ENCODE measurements at places on chromosomes 12 and 14. TPM values are rescaled to one million over a fixed set of nuclear protein-coding genes. Genes with fewer than 3 reads are reported as not detected.
A peak's percentile ranks its signal among the peaks of the same experiment; 100 is the strongest.

DNA sequence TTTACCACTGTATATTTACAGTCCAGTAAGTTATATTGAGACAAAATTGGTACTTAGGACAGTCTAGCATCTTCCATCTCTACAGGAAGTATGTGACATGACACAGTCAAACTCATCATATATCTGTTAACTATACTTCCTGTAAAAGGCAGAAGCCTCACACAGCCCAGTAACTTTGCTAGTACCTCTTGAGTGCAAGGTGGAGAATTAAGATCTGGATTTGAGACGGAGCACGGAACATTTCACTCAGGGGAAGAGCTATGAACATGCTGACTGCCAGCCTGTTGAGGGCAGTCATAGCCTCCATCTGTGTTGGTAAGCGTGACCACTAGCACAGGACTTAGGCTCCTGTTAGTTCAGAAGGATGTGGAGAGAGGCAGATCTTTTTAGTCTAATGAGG is 333.7 kb upstream of the OR4E1 start:
- DNase-seq = no peak

DNA sequence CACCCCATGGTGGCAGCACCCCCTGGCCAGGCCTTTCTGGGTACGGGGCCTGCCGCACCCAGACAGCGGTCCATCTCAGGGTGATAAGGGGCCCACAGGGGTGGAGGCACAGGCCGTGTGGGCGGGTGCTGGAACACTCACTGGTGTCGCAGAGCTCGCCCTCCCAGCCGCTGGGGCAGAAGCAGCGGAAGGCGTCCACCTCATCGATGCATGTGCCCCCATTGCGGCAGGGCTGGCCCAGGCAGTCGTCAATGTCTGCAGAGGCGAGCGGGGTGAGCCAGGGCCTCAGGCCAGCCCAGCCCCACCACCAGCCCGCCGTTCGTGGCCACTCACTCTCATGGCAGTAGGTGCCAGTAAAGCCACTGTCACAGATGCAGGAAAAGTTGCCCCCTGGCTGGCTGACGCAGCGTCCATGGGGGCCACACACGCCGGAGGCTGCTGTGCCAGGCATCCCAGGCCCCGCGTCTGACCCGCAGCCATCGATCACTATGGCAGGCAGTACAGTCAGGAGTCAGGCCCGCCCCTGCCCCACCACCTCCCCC is 19.9 kb downstream of the JAG2 start:
- DNase-seq = peak; percentile 37

GRCh38 chr12:3381059-3382047 is 109.7 kb upstream of the PRMT8 start:
- DNase-seq = peak; percentile 54

The KDM5A gene
- 33.6 TPM for total RNA-seq

The AMN gene
- total RNA-seq = not detected

DNA sequence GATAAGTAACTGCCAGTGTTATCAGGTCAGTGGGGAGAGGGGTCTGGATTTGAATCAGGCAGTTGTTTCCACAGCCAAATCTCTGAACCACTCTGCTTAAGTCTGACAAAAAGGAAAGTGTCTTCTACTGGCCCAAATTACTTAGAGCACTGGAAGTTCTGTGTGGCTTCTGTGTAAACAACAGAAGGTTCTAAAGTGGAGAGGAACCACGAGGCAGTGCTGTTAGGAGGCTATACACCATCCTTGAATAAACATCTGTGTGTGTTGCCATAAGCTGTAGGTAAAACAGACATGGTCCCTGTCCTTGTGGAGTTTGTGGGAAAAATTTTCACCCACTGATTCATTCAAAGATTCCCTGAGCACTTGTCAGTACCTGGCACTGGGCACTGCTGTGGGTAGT is 50.0 kb downstream of the GALNT4 start:
- no peak for DNase-seq

The LRRC43 gene
- 0.94 TPM for total RNA-seq

The HVCN1 gene
- 33.4 TPM for total RNA-seq

- no peak for DNase-seq
These were observed 2.6 kb downstream of the SVOP start for GRCh38 chr12:109018296-109018695.

The GALNT16 gene
- 34.5 TPM for total RNA-seq

DNA sequence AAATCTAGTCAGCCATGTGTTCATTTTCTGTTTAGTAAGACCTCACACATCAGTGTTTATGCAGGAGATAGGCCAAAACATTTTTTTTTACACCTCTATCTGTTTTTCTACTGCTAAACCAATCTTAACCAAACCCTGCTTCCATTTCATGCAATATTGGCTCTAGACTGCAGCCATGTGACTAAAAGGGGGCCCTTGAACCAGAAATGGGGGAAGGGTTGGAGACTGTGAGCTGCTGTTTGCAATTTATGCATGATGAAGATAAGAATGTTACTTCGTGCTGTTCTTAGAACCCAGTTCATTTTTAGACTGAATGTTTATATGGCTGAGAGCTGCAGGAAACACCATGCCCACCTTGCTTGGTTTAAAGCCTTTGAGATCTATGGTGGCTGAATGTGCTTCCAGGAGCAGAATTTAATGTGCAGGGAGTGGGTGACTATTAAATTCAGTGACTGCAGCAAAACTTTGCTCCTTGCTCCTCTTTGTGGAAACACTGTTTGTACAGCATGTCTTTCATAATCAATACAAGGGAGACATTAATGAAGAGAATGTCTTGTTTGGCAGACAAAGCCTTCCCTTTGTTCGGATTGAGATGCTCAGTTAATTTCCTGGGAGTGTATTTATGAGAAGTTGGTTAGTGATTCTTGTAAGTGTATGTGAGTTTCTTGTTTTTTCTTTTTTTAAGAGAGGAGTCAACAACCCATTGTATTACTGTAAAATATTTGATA is 53.6 kb downstream of the CHST11 start:
- no peak for DNase-seq

The TAS2R43 gene
- not detected for total RNA-seq

The AJUBA gene
- 6.4 TPM for total RNA-seq

GRCh38 chr14:32109676-32110547 is 32.8 kb downstream of the ARHGAP5 start:
- DNase-seq = no peak

The LRCOL1 gene
- total RNA-seq = not detected

DNA sequence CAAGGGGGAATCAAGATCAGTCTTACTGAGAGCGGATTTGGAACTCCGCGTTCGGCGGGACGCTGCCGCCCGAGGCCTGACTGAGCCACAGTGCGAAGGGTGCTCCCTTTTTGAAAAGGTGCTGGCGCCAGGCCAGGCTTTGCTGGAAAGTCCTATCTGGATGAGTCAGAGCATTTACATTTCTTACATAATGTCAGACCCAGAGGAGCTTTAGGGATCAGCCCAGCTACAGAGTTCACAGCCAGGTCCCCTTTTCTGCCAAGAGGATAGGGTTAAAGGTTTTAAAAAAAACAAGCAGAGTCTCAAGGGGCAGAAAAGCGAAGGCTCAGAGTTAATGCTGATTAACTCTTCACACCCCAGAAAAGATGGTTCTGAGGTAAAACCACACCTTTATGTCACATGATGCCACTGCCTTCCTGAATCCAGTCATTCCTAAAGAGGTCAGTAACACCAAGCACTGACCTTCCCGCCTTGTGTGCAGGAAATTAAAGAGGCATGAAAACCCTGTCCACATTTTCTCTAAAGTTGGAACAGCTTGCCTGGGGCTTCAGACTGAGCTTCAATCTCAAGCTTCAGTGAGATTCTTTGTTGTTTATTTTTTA is 11.7 kb upstream of the FBXL14 start:
- DNase-seq = peak; percentile 98

GRCh38 chr14:22039938-22040780 is 366.5 kb upstream of the OR4E1 start:
- peak; percentile 40 for DNase-seq

DNA sequence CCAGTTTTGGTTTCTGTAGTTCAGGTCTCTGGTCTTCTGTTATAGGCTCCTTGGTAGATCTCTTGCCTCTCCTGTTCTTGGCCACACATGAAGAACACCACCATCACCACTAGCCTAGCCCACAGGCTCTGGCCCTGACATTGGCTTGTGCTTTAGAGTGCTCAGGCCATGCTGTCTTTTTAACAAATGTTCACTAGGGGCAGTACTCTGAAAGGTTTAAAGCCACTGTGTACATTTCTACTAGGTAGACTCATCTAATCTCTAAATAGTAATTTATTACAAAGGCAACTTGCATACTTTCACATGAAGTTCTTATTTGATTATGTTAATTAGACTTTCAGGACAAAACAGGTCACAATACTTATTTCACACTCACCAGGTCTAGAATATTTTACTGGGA is 38.3 kb downstream of the PDE6H start:
- no peak for DNase-seq

- DNase-seq = no peak
These were observed 111.3 kb downstream of the DENND5B start for GRCh38 chr12:31479516-31480210.

GRCh38 chr12:103840462-103840875 is 565 bp downstream of the NT5DC3 start:
- DNase-seq = peak; percentile 30

DNA sequence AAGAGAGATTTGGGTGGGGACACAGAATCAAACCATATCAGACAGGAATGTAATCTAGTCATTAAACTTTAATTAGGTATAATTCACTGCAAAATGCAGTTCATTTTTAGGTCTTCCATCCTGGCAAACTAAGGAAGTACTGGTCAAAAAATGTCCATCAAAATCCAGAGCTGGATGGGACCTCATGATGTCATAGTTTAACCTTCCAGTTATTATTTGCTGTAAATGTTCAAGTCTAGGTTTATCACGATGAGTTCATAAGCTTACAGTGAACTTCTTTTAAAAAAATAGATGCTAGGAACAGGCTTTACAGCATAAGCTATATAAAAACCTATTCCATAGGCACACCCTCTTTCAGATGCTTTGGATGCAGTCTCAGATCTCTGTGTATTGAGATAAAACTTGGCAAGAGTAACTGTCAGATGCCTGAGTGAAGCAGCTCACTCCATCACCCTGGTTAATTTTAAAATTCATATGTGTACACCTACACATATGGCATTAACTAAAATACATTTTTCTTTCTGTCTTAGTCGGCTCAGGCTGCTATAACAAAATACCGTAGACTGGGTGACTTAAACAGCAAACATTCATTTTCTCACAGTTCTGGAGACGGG is 7.9 kb downstream of the SSPN start:
- no peak for DNase-seq

DNA sequence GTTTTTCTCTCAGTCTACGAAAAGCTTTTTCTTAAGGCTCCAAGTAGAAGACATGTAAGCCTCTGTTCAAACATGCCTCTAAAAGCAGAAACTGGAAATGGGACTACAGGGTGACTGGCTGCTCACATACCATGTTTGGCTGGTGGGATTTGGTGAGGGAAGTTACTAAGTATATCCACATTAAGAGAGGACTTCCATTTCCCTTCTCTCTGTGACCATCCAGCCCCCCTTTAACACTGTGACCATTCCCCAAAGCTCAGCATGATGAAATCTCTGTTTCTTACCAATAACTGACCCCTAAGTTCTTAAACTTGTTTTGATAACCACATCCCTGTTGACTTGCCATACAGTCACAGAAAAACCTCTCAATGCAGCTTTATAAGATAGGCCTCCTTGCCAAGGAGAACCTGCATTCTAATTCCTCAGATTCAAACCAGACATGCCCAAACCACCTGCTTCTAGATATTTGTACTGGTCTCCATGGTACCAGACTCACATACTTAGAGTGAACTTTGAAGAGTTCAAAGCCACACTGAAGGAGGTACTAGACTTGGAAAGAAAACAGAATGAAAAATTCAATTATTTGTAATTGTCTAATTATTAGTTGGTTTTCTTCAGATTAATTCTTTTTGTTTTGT is 102.2 kb downstream of the VEZT start:
- no peak for DNase-seq

The RNU4-1 gene
- 2,904 TPM for total RNA-seq

DNA sequence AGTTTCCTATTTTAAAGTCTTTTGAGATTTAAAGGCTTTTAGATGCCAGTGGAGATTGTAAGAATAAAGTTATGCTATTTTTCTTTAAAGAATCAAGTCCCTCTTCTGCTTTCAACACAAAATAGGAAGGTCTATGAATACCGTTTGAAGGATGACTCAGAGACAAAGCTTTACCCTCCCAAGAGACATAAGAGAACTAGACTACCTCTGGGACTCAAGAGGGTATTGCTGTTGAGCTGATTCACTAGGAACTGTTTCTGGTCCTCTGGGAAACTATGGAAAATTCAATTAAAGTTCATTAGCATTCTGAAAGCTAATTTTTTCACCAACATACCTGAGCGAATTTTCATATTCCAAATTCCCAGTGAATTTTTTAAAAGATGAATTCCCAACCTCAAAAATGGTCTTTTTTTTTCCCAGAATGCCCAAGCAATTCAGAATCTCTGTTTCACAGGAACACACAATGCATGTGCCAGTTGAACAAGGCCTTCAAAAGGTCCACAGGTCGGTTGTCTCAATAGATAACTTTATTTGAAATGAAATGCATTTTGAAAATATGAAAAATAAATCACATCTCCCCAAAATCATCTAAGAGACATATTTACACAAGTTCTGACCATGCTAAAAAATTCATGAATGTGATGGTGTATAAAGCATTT is 6.5 kb downstream of the PHLDA1 start:
- DNase-seq = no peak

- DNase-seq = no peak
These were observed 2.5 kb downstream of the RIMBP2 start for GRCh38 chr12:130713581-130713991.

DNA sequence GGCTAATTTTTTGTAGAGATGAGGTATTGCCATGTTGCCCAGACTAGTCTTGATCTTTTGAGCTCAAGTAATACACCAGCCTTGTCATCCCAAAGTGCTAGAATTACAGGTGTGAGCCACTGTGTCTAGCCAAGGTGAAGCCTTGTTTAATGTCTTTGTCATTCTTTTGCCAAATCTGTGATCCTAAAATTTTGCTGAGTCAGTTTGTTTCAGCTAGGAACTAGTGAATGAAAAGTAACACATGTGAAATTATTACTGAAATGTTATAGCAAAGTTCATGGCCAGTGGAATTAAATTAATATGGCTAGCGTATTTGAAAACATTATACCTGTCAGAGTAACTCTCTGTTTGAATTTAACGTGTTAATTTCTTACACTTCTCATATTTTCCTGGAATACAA is 26.5 kb upstream of the EPS8 start:
- DNase-seq = no peak

- DNase-seq = no peak
These were observed 2.3 kb upstream of the OTX2 start for GRCh38 chr14:56812364-56813141.

DNA sequence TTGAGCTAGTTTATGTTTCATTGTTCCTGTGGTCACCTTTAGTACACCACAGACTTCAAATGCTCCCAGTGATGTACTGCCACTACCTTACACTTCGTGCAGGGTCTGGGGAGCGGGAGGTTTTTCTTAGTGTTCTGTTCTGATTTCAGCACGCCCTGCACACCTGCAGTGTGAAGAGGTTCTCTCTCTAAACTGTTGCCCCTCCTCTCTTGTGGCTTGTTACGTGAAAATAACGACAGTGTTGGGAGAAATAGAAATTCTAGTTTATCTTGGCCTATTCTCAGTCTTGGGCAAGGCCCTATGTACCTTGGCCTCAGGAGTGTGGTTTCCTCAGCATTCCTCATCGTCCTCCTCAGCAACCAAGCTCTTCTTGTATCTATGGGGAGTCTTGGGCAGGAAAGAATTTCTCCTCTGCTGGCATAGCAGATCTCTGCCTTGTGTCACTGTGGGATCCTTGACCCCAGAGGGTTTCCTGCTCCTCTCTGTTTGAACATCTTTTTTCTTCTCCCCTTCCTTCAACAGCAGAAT is 48.6 kb downstream of the EIF2S3B start:
- DNase-seq = no peak

- no peak for DNase-seq
These were observed 28.1 kb downstream of the CFAP251 start for GRCh38 chr12:121946313-121947025.

The SUSD6 gene
- 22.2 TPM for total RNA-seq
